Colonic mucosa (tissue), 4 donors: ENCODE measurements at places on chromosomes 13 and 19. TPM values are rescaled to one million over a fixed set of nuclear protein-coding genes. Genes with fewer than 3 reads are reported as not detected.

Gene LILRB2
- total RNA-seq: 1.3 TPM

Gene ZNF221
- total RNA-seq: 2.1 TPM

Gene ZNF229
- 1.2 TPM for total RNA-seq

Gene CYSLTR2
- 0.80 TPM for total RNA-seq

Gene SHD
- total RNA-seq: 16.8 TPM

DNA sequence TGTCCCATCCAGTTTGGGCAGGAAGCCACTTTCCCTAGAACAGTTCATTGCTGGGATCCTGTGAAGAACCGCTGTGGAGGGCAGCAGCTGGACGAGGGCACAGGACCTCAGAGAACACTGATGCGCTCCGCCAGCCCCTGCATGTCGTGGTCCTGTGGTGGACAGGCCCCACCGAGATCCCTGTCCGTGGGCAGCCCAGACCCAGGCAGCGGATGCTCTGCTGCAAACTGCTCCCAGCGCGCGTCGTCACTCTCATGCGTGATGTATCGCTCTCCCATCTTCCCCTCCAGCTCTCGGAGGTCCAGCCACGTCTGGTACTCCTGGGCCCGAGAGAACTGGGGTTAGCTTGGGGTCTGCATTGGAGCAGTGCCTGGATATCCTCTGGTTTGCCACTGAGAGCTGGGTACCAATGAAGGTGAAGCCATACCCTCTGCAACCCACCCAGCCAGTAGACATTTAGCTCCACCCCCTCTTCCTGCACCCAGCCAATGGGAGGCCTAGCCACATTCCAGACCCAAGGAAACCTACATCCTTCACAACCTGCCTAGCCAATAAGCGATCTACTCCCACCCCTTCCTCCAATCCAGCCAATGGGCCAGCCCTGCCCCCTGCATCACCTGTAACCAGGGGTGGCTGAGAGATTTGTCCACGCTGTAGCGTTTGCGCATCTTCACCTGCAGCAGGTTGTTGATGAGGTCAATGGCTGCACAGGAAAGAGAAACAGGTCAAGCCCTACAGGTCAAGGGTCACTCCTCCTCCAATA is 13.6 kb upstream of the DACT3 start:
- no peak for DNase-seq

- DNase-seq: no peak
These were observed 1.3 kb downstream of the ITGBL1 start for GRCh38 chr13:101453784-101454201.

DNA sequence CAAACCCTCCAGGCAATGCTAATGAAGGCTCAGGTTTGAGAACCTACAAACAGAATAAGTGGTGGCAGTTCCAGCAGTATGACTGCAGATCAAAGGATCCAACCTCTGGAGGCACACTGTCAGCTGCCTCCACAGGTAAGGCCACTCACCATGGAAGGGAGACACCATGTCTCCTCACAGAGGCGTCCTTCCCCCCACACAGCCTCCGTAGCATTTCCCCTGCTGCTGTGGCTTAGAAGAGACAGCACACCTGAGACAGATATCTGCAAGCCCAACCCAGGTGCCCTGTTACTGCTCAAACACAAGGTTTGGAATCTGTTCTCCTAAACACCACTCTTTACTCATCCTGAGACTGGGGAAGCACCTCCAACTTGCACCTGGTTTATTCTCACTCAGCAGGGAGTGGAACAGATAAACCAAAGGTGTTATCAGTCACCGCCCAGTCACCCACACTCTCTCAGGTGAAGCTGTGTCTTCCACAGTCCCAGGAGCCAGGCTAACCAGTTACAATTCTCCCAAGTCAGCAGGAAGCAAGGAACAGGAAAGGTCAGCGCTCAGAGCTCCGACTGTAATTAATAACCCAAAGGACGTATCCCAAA is 311.2 kb downstream of the FOXO1 start:
- no peak for DNase-seq

DNA sequence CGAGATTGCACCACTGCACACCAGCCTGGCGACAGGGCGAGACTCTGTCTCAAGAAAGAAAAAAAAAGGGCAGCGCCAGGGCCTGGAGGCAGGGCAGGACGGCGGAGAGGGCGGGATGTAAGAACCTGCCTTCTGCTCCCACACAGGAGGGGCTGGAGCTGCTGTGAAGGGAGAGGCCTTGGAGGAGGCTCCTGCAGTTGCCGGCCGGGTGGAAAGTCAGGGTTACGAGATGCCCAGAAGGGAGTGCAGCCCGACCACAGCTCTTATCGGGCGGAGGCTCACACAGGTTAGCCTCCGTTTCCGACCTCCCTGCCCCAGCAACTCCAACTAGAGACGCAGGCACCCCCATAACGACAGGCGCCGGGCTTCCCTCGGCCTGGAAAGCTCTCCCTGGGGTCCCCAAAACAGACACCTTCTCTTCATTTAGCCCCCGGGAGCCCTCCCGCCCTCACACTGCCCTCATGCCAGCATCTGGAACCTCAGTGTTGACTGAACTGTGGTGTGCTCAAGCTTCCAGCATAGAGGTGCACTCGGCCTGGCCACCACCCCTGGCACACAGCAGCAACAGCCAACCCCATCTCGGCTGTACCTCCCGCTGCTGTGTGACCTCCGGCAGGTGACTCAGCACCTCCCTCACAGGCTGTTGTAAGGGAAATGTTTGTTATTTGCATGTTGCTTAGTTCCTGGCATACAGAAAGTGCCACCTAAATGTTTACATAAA is 1.4 kb downstream of the PLPP2 start:
- peak; percentile 74 for DNase-seq

DNA sequence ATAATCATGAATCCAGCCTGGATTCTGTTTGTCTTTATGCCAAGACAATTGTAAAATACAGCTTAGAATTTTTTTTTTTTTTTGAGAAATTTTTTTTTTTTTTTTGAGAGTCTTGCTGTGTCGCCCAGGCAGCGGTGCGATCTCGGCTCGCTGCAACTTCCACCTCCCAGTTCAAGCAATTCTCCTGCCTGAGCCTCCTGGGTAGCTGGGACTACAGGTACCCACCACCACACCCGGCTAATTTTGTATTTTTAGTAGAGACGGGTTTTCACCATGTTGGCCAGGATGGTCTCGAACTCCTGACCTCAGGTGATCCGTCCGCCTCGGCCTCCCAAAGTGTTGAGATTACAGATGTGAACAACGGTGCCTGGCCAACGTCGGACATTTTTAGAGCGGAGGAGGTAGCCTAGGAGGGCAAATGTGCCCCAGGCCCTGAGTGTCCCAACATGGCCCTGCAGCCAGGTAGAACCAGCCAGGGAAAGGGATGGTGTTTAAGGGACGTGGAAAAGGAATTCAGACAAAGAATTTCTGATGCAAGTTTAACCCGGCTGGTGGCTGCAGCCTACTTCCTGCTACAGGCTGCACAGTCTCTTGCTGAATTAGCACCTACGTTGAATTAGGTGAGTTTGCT is 89.8 kb downstream of the GNG7 start:
- DNase-seq: no peak

DNA sequence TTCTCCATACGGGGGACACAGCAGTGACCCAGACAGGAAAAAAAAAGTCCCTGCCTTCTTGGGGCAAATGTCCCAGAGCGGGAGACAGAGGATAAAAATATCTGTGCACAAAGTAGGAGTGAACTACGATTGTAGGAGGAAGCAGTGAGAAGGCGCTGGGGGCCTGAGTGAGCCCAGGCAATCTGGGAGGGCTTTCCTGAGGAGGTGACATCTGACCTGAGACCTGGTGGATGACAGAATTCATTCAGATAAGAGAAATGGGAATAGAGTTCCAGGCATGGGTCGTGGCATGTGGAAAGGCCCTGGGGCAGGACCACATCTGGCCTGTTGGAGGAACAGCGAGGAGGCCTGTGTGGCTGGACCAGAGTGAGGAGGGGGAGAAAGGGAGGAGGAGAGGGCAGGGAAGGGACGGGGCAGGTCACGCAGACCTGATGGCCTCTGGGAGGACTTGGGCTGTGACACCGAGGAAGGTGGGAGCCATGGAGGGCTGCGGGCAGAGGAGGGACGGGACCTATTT is 50.2 kb upstream of the NFIC start:
- no peak for DNase-seq

DNA sequence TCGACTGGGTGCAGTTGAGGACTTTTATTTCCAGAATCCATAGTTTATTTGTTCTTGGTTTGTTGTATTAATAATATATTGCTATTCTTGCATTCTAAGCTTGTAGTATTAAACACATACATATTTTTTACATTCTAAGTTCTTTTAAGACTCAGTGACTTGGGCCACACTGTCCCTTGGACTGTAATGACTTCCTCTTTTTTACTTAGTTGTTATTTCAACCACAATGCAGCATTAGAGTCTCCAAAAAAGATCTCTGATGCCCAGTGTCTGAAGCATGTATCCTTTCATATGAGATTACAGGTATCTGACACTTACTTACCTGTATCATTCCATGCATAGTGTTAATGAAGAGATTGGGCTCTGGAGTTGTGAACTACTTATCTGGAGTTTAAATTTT is 864.9 kb upstream of the PCDH20 start:
- no peak for DNase-seq

- no peak for DNase-seq
These were observed 88.1 kb downstream of the SLC7A1 start for GRCh38 chr13:29507356-29507755.

DNA sequence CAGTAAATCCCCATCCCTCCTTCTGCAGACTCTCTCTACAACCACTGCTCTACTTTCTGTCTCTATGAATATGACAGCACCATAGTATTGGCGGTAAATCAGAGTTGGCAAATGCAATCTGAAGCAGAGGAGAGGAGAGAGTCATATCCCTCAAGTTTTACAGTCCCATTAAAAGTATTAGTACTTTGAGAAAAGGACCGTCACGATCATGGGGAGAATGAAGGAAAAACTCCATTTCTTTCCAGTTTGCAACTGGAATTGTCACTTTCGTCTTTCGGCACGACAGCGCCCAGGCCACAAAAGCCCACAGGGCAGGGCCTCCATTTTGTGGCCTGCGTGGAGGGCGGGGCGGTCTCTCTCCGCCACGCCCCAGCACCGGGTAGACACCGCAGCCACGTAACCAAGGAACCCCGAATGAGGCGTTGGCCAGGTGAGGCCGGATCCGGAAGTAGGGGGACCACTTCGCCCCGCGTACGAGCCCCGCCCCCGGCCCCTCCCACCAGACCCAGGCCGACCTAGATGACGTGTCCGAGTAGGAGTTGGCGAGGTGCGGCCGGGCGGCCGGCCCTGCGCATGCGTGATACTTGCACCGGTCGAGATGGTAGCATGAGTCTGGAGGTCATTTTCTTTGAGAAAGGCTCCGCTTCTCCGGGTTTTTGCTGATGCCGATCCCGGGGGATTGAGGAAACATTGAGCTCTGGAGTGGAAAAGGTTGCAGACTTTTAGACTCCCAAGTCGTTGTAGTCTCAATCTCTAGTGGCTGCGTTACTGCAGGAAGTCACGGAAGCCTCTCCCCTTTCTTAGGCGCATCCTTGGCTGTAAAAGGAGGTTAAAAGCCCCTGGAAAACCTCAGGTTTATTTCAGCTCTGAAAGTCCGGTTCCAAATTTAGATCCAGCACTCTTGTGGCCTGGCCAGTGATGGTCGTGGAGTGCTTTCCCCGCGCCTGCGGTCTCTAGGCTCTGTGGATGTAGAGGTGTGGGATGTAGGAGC is 2.8 kb upstream of the TM9SF2 start:
- DNase-seq: peak; percentile 98

- no peak for DNase-seq
These were observed 367.9 kb downstream of the LIG4 start for GRCh38 chr13:107847406-107847805.

GRCh38 chr13:75146436-75146835 is 335.5 kb downstream of the TBC1D4 start:
- DNase-seq: no peak

DNA sequence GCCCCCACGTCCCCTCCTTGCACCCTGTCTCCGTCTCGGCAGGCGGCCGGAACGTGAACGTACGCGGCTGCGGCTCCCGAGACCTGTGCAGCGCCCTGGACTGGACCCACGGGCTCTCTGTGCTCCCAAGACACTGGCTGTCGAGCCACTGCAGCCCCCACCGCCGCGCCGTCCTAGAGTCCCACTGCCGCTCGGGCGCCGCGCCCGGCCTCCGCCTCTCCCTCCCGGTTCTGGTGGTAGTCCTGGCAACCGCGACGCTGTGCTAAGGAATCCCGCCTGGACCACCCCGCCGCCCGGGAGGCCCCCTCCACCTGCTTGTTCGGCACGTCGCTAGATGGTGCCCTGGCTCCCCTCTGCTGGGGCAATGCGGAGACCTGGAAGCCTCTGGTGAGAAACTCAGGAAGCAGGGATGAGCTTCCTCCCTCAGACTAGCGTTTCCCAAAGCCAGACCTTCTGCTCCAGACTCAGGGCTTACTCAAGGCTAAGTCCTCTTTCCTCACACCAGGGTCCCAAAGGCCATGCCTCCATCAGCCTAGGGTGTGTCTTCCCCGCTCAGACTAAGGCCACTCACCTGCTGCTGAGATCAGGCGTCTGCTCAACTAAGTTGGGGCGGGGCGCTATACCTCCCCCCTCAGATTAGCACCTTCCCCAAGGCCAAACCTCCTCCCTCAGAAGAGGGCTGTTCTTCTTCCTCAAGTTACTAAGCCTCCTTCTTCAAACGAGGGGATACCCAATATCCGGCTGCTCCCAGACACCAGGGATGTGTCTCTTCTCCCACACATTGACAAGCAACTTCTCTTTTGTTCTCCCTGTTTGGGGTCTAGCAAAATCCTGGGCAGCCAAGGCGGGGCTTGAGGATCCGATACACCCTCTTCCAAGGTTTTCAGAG is 16.1 kb upstream of the IRGC start:
- peak; percentile 51 for DNase-seq

DNA sequence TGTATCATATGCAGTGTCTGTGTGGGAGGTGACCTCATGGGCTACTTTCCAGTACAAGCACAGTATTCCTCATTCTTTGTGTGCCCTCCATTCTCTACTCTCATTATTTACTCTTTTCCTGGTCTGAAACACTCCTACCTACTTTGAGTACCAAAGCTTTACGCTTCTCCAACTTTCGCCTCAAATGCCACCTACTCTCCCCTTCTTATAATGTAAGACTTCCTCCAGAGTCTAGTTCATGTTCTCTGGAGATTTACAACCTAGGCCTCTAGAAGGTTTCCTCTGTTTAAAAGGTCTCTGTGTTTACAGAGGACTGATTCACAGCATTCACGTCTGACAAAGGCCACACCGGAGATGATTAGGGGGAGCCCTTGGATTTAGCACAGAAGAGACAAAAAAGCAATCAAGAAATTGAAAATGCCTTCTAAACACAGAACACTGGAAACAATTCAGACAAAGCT is 302.0 kb downstream of the KLF12 start:
- DNase-seq: no peak

DNA sequence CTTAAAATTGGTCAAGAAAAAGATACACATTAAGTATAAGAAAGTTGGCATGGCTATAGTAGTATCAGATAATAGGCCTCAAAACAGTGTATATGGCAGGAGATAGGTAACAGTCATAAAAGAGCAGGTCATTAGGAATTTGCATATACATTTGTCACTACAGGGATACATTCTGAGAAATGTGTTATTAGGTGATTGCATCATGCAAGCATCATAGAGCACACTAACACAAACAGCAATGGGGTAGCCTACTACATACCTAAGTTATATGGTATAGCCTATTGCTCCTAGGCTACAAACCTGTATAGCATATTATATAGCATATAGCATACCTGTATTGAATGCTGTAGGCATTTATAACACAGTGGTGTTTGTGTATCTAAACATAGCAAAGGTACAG is 6.2 kb upstream of the ZNF529 start:
- no peak for DNase-seq
